Activated T-cell treated with anti-CD3 and anti-CD28 coated beads, Interleukin-2, amount 50 U/mL, for 4 hours (primary cell): ENCODE measurements at places on chromosomes 1 and 21.

- DNase-seq, result no peak
These were observed at the start of gene LEFTY2 for GRCh38 chr1:225941187-225941941. LEFTY2 (minus strand) TSS chr1:225941220; CDS start chr1:225941140, 80 bp downstream.

- DNase-seq, result no peak
These were observed 200.1 kb downstream of the AMY1C start for GRCh38 chr1:103949779-103950178.

GRCh38 chr1:52601991-52602855 lies at the start of gene GPX7:
GPX7 (plus strand) TSS chr1:52602371; CDS start chr1:52602410, 39 bp downstream.
- DNase-seq, result peak; percentile 43

GRCh38 chr1:154716011-154716410 lies 108.0 kb upstream of the ADAR start:
- no peak for DNase-seq

GRCh38 chr1:211959221-211959620 lies 76.1 kb downstream of the INTS7 start:
- DNase-seq, result no peak

DNA sequence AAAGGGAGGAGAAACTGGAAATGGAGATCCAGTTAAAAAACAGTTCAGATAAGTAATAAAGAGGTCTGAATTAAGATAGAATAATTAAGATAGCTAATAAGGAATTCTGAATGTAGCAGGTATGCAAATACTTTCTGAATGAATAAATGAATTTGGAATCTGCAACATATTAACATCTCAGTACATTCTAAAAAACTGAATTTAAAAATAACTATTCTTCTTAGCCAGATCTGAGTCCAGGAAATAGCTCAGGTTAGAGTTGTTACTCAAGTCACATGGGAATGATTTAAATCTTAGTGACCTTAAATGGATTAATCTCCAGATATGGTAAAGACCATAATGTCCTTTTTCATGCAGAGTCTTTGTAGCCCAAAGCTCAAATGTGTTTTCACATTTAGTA lies 51.2 kb downstream of the EYA3 start:
- DNase-seq, result no peak

- no peak for DNase-seq
These were observed 8.0 kb downstream of the BATF3 start for GRCh38 chr1:212691561-212692071.
